Esophagus muscularis mucosa (tissue), 4 donors: ENCODE measurements at places on chromosomes 2 and 18. TPM values are rescaled to one million over a fixed set of nuclear protein-coding genes. Genes with fewer than 3 reads are reported as not detected.

GRCh38 chr2:186590759-186591505 is 1.1 kb downstream of the ITGAV start:
- peaks cover 56% of the 10 kb centered on the region for H3K4me1 ChIP-seq
- H3K27me3 ChIP-seq = no peaks in the 10 kb centered on the region
- peak overlapping the region; percentile 91 for H3K4me3 ChIP-seq

- H3K27me3 ChIP-seq = no peaks in the 10 kb centered on the region
- no peak for DNase-seq
- no peak overlapping the region for H3K27ac ChIP-seq
These were observed 189.5 kb downstream of the CMPK2 start for GRCh38 chr2:6676241-6676640.

GRCh38 chr2:85318222-85319074 is 9.3 kb downstream of the TGOLN2 start:
- H3K36me3 ChIP-seq = peaks cover 85% of the 10 kb centered on the region
- no peak for DNase-seq
- no peak overlapping the region for H3K4me3 ChIP-seq
- peaks cover 30% of the 10 kb centered on the region for H3K4me1 ChIP-seq
- no peaks in the 10 kb centered on the region for H3K27me3 ChIP-seq

GRCh38 chr2:189698020-189698887 is 23.8 kb downstream of the ANKAR start:
- no peak overlapping the region for H3K4me3 ChIP-seq
- no peaks in the 10 kb centered on the region for H3K27me3 ChIP-seq
- no peaks in the 10 kb centered on the region for H3K36me3 ChIP-seq
- H3K27ac ChIP-seq = no peak overlapping the region

- peaks cover 19% of the 10 kb centered on the region for H3K4me1 ChIP-seq
- H3K27me3 ChIP-seq = no peaks in the 10 kb centered on the region
- no peaks in the 10 kb centered on the region for H3K36me3 ChIP-seq
- no peak for DNase-seq
- H3K4me3 ChIP-seq = no peak overlapping the region
These were observed 10.6 kb downstream of the FARP2 start for GRCh38 chr2:241366678-241367077.

DNA sequence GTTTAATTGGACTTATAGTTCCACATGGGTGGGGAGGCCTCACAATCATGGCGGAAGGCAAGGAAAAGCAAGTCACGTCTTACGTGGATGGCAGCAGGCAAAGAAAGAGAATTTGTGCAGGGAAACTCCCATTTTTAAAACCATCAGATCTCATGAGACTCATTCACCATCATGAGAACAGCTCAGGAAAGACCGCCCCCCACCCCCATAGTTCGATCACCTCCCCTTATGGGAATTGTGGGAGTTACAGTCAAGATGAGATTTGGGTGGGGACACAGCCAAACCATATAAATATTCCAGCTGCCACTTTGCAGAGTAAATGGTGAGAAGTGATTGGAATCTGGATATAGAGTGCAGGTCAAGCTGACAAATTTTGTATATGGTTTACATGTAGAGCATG is 187.4 kb downstream of the ARL4C start:
- H3K27ac ChIP-seq = no peak overlapping the region
- no peaks in the 10 kb centered on the region for H3K36me3 ChIP-seq
- no peak for DNase-seq
- no peak overlapping the region for H3K4me3 ChIP-seq

DNA sequence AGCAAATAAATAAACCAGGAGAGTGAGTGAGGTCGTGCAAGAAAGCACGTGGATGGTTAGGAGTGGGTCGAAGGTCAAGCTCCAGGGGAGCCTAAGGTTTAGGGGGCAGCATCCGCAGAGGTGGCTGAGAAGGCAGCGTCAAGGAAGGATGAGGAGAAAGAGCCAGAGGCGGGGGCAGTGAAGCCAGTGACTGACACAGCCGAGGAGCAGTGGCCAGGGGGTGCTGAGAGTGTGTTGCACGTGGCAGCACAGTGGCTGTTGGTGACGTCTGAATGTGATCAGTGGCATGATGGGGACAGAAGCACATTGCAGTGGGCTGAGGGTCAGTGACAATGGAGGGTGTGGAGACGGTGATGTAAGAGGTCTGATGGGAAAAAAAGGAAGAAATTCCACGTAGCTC is 13.7 kb upstream of the FHL2 start:
- no peaks in the 10 kb centered on the region for H3K27me3 ChIP-seq
- DNase-seq = no peak
- peaks cover 24% of the 10 kb centered on the region for H3K4me1 ChIP-seq
- no peak overlapping the region for H3K27ac ChIP-seq
- no peak overlapping the region for H3K4me3 ChIP-seq

DNA sequence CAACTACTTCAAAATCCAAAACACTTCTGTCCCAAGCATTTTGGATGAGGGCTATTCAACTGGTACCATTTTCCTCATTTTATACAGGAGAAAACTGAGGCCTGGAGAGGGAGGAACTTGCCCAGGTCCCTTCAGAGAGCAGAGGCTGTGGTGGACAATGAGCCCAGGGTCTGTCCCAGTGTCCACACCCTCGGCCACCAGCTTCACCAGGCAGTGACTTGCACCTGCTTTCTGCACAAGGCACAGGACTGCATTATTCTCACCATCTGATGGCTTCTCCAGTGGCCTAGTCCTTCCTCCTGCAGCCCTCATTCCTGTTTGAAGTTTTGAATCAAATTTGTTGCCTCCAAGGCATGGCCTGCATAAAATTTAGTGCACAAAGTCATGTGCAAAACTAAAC is 53.3 kb downstream of the RNF144A start:
- H3K4me3 ChIP-seq = no peak overlapping the region
- no peaks in the 10 kb centered on the region for H3K4me1 ChIP-seq
- H3K36me3 ChIP-seq = no peaks in the 10 kb centered on the region
- H3K27me3 ChIP-seq = no peaks in the 10 kb centered on the region
- H3K27ac ChIP-seq = no peak overlapping the region
- peak; percentile 60 for DNase-seq

DNA sequence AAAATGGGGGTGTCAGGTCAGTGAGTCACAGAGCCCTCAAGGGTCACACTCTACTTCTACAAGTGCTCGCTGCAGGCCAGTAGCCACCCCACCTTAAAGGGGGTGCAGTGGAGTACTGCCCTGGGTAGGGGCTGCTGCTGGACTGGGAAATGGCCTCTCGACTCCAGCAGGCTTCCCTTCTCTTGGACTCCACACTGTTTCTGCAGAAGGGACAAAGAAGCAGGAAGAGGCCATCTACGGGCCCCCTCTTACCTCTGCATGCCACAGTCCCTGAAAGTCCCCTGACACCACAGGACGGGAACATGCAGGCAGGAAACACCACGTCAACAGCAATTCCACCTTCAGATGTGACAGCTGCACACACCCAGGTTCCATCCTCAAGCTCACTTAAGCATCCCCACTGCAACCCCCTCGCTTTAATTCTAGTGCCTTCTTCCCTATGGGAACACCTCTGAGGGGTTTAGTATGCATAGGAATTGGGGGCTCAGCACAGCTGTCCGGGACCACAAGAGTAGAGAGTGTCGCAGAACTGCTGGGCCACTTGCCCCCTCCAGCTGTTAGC is 22.3 kb downstream of the SNED1 start:
- H3K4me1 ChIP-seq = no peaks in the 10 kb centered on the region
- H3K4me3 ChIP-seq = no peak overlapping the region
- H3K27ac ChIP-seq = no peak overlapping the region
- DNase-seq = peak; percentile 80
- peaks cover 11% of the 10 kb centered on the region for H3K36me3 ChIP-seq

- no peaks in the 10 kb centered on the region for H3K36me3 ChIP-seq
- no peak for DNase-seq
- H3K4me1 ChIP-seq = peaks cover 11% of the 10 kb centered on the region
- H3K4me3 ChIP-seq = no peak overlapping the region
- no peak overlapping the region for H3K27ac ChIP-seq
- no peaks in the 10 kb centered on the region for H3K27me3 ChIP-seq
These were observed 116.1 kb upstream of the CYP26B1 start for GRCh38 chr2:72263776-72264060.

GRCh38 chr2:97993926-97994325 is 1.8 kb downstream of the TMEM131 start:
- H3K4me3 ChIP-seq = peak overlapping the region; percentile 95
- H3K4me1 ChIP-seq = peaks cover 47% of the 10 kb centered on the region
- DNase-seq = no peak
- H3K27ac ChIP-seq = no peak overlapping the region

- peak; percentile 88 for DNase-seq
- H3K27ac ChIP-seq = peak overlapping the region; percentile 94
- H3K4me3 ChIP-seq = no peak overlapping the region
- H3K27me3 ChIP-seq = no peaks in the 10 kb centered on the region
- no peaks in the 10 kb centered on the region for H3K36me3 ChIP-seq
These were observed 933 bp upstream of the ADNP2 start for GRCh38 chr18:80108121-80108536.

GRCh38 chr18:24362757-24363156 is 34.9 kb downstream of the OSBPL1A start:
- H3K4me3 ChIP-seq = no peak overlapping the region
- no peak overlapping the region for H3K27ac ChIP-seq
- no peaks in the 10 kb centered on the region for H3K27me3 ChIP-seq
- H3K4me1 ChIP-seq = no peaks in the 10 kb centered on the region

- H3K4me1 ChIP-seq = peaks cover 95% of the 10 kb centered on the region
- peaks cover 25% of the 10 kb centered on the region for H3K36me3 ChIP-seq
- H3K27me3 ChIP-seq = no peaks in the 10 kb centered on the region
- H3K27ac ChIP-seq = peak overlapping the region; percentile 92
These were observed 2.4 kb downstream of the OSR1 start for GRCh38 chr2:19355931-19356544.

GRCh38 chr2:48488545-48488944 is 41.4 kb upstream of the STON1 start:
- H3K27ac ChIP-seq = peak overlapping the region; percentile 72
- no peaks in the 10 kb centered on the region for H3K27me3 ChIP-seq
- no peak overlapping the region for H3K4me3 ChIP-seq
- peaks cover 59% of the 10 kb centered on the region for H3K36me3 ChIP-seq

DNA sequence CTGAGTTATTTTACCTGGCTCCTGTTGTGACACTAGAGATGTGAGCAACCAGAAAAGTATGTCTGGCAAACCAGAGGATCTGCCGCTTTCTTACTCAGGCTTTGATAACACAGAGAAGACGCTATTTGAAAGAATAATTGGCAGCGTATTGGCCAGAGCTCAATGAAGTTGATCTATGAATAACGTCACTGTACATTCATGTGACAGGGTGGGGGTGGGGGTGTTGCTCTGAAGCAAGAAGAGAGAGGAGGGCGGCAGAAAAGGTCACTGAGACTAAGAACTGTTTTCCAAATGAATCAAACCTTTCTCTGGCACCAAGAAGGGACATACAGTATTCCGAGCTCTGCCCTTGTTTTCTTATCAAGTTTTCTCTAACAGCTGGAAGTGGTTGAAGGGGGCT is 1.7 kb upstream of the ONECUT2 start:
- no peak overlapping the region for H3K4me3 ChIP-seq
- no peaks in the 10 kb centered on the region for H3K36me3 ChIP-seq
- no peak overlapping the region for H3K27ac ChIP-seq
- peaks cover 56% of the 10 kb centered on the region for H3K4me1 ChIP-seq
- DNase-seq = no peak

- no peaks in the 10 kb centered on the region for H3K36me3 ChIP-seq
- no peaks in the 10 kb centered on the region for H3K27me3 ChIP-seq
- no peak overlapping the region for H3K27ac ChIP-seq
- H3K4me3 ChIP-seq = no peak overlapping the region
- no peaks in the 10 kb centered on the region for H3K4me1 ChIP-seq
- no peak for DNase-seq
These were observed 45.1 kb upstream of the RAB27B start for GRCh38 chr18:54783139-54783538.

DNA sequence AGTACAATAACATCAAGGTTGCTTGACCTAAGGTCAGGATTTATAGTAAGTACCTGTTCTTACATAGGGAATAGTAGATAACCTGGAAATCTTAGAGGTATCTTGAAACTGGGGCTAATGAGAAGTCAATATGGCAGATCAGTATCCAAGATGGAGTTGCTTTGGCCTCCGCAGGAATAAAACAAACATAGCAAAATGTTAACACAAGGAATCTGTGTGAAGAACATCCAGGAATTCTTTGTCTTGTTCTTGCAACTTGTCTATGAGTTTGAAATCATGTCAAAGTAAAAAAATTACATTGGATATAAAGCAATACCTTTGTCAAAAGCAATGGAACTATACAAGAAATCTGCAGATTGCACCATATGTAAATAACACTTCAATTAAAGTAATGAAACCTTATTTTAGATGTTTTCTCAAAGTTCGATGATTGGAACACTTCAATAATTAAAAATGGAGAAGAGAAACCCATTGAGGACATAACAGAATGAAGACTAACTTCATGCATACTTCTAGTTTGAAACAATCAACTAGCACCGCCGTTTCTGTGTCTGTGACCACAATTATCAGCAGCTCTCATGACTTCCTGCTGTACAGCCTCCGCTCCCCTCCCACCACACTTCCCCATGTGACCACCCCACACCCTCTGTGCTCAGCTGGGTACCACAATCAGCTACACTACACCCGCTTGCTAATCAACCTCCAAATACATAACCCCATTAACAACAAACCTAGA is 27.6 kb downstream of the C2orf76 start:
- no peak overlapping the region for H3K27ac ChIP-seq
- no peaks in the 10 kb centered on the region for H3K4me1 ChIP-seq
- H3K27me3 ChIP-seq = no peaks in the 10 kb centered on the region
- H3K4me3 ChIP-seq = no peak overlapping the region

- peak; percentile 94 for DNase-seq
- H3K36me3 ChIP-seq = no peaks in the 10 kb centered on the region
- no peaks in the 10 kb centered on the region for H3K27me3 ChIP-seq
- peak overlapping the region; percentile 77 for H3K27ac ChIP-seq
- peaks cover 35% of the 10 kb centered on the region for H3K4me1 ChIP-seq
These were observed 49.8 kb upstream of the LGALSL start for GRCh38 chr2:64404002-64404731.

GRCh38 chr2:148027822-148028221 is 6.9 kb downstream of the MBD5 start:
- H3K27me3 ChIP-seq = no peaks in the 10 kb centered on the region
- H3K4me3 ChIP-seq = no peak overlapping the region
- no peak overlapping the region for H3K27ac ChIP-seq
- no peaks in the 10 kb centered on the region for H3K36me3 ChIP-seq

GRCh38 chr2:217482056-217482710 is 520.6 kb downstream of the TNS1 start:
- H3K27me3 ChIP-seq = no peaks in the 10 kb centered on the region
- no peak overlapping the region for H3K27ac ChIP-seq
- H3K4me3 ChIP-seq = no peak overlapping the region
- H3K36me3 ChIP-seq = no peaks in the 10 kb centered on the region
- DNase-seq = no peak

ANKRD36C gene
- total RNA-seq = 6.0 TPM

MROH2A gene
- total RNA-seq = not detected

ESPNL gene
- total RNA-seq = 1.3 TPM

CYP27A1 gene
- 22.4 TPM for total RNA-seq

SH3BP4 gene
- total RNA-seq = 38.6 TPM

IL37 gene
- not detected for total RNA-seq

GPR75 gene
- 1.2 TPM for total RNA-seq

ZNF521 gene
- 15.6 TPM for total RNA-seq

SCN7A gene
- total RNA-seq = 109 TPM

SPP2 gene
- not detected for total RNA-seq

MYOM1 gene
- 15.8 TPM for total RNA-seq

TIGD1 gene
- total RNA-seq = 1.2 TPM

SPEG gene
- 251 TPM for total RNA-seq

ANKRD30B gene
- not detected for total RNA-seq
